ENCODE measurements at places on chromosomes 4 and X.

- no peak for DNase-seq
Measured at GRCh38 chr4:140367738-140368137, 5.7 kb upstream of the SCOC start.

DNA sequence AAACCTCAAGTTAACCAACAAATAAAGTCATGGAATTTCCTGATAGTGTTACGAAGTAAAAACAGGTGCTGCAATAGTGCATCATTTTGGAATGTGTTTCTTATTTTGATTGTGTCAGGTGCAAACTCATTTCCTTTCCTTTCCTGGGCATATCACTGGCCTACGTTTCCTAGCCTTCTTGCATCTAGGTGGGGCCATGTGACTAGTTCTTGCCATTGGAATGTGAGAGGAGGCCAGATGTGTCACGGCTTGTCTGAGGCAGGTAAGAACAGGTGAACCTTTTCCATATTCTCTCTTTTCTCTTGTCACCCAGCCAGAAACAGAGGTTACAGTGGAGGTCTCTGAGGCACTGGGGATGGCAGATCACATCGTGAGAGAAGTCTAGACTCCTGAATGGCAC is 868.0 kb downstream of the RPA4 start:
- no peak for DNase-seq

GRCh38 chr4:74426101-74426500 is 18.8 kb upstream of the AREG start:
- no peak for DNase-seq

GRCh38 chrX:12440246-12440645 is 302.0 kb downstream of the FRMPD4 start:
- DNase-seq: no peak

GRCh38 chrX:44544036-44544435 is 1.4 kb upstream of the FUNDC1 start:
- DNase-seq: no peak

DNA sequence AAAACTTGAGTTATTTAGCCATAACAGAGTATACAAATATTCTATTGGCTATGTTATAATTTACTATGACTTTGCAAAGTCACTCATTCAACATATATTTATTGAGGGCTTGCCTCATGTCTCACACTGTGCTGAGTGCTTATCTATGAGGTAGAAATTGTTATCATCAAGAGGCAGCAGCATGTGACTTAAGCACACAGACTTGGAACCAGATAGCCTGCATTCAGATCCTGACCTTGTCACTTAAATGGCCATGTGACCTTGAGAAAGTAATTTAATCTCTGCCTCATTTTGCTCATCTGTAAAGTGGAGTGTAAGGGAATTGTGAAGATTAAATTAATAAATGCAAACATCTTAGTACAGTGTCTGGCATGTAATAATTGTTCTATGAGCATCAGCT is 10.1 kb upstream of the EXOSC9 start:
- DNase-seq: no peak
